Esophagus muscularis mucosa (tissue), 4 donors: ENCODE measurements at places on chromosomes 5 and 9.

- DNase-seq = no peak
Observed at GRCh38 chr5:123599171-123599570, 87.2 kb downstream of the CSNK1G3 start.

DNA sequence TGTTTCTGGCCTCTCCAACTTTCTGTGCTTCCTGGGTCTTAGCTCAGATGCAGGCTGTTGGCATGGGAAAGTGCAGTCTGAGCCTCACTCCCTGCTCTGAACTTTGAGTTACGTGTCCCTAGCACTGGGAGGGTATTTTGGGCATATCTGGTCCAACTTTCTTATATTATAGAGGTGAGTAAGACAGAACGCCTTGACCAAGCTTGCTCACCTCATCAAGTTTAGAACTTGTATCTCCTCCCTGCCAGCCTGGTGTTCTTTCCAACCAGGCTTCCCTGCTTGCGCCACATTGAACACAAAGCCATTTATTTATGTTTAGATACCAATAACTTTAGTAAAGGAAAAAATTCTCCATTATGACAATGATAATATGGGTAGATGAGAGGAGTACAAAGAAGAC, 33.2 kb downstream of the TNC start:
- DNase-seq = no peak

- no peak for DNase-seq
Observed at GRCh38 chr5:160029004-160029403, 20.1 kb downstream of the TTC1 start.

GRCh38 chr5:43123887-43124286, 3.2 kb downstream of the ZNF131 start:
- no peak for DNase-seq
